ENCODE measurements at places on chromosomes 7 and 10.
A peak's percentile ranks its signal among the peaks of the same experiment; 100 is the strongest.

GRCh38 chr7:127616724-127617123 lies 1.2 kb downstream of the PAX4 start:
- DNase-seq, result no peak

GRCh38 chr7:43849047-43849446 lies 20.3 kb downstream of the MRPS24 start:
- no peak for DNase-seq

- DNase-seq, result peak; percentile 9
Measured at GRCh38 chr7:150942001-150942590, 36.0 kb downstream of the KCNH2 start.

GRCh38 chr7:29291723-29292618 lies 97.4 kb downstream of the CHN2 start:
- no peak for DNase-seq

GRCh38 chr10:44948642-44949041 lies 11.0 kb upstream of the RASSF4 start:
- DNase-seq, result no peak

DNA sequence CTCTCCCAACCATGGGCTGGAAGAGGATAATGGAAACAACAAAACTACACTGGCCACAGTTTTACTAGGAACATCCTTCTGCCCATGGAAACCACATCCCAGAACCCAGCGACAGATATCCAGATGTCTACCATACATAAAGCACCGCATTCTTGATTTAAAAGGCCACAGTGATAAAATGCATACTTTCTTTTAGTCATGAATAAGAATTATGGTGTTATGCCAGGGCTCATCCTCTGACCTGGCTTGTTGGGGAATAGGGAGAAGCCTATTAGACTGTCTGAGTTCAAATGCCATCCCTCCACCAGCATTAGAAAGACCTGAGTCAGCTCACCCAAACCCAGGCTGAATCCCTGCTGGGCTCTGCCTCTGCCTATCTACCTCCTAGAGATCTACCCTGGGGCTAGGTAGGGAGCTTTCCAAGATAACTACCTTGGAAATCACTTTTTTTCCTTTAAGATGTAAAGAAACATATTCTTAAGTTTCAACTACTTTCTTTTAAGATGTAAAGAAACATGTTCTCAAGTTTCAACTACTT lies 5.2 kb downstream of the ABCA13 start:
- DNase-seq, result no peak

DNA sequence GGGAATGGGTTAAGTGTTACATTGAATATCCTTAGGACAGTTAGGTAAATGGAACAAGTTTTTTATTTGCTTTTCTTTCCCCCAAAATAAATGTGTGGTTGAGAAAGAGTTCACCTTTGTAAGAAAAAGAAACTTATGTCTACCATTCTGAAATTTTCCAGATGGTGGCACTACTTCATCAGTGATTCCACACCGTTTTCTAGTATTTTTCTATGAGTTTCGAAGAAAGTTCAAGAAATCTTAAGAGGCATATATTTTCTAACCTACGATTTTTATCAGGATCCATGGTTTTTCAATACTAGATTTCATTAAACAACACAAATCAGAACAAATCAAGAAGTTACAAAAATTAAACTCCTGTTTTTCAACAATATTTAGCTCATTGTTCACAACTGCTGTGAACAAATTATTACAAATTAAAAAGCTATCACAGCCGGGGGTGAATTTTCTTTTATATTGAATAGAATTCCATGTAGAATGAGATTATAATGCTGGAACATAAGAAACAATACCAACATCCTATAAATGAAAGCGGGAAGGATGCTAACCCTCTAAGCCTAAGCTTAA lies 163.1 kb upstream of the NPVF start:
- DNase-seq, result no peak

DNA sequence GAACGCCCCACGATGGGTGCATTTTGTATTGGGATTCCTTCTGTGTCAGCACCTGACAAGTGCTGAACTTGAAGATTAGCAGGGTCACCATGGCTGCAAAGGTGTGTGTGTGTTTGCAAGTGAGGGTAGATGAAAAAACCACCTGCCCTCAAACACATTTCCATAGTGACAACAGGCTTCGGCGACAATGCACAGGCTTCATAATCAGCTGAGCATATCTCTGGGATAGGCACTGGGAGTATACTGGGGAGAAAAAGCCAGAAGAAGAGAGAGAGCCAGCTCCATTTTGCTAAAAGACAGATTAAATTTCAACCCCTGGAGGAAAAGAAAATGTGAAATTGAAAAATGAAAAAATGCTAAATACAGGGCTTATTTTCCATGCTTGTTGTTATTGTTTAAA lies 656.1 kb downstream of the INHBA start:
- DNase-seq, result no peak

DNA sequence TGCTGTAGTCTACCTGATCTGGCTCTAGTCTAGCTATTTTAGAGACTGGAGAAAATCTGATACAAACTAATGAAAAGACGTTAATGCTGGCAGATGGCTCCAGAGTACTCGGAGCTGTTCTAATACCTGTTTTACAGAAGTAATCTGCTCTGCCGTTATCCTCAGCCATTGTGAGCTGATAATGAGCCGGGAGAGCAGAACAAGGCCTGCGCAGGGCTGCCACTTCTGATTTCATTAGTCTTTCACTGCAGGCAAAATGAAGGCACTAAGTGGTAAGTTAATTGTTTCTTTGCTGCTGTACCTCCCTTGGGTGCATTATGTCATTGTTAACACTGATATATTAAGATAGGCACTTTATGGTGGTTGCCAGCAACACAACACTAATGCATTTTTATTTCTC lies 456.4 kb upstream of the PFKP start:
- DNase-seq, result no peak

GRCh38 chr10:56319386-56319785 lies 41.7 kb downstream of the ZWINT start:
- no peak for DNase-seq

GRCh38 chr7:92634924-92635519 lies 44.8 kb upstream of the FAM133B start:
- DNase-seq, result no peak

GRCh38 chr10:54194806-54195205 lies 606.2 kb downstream of the PCDH15 start:
- DNase-seq, result no peak

DNA sequence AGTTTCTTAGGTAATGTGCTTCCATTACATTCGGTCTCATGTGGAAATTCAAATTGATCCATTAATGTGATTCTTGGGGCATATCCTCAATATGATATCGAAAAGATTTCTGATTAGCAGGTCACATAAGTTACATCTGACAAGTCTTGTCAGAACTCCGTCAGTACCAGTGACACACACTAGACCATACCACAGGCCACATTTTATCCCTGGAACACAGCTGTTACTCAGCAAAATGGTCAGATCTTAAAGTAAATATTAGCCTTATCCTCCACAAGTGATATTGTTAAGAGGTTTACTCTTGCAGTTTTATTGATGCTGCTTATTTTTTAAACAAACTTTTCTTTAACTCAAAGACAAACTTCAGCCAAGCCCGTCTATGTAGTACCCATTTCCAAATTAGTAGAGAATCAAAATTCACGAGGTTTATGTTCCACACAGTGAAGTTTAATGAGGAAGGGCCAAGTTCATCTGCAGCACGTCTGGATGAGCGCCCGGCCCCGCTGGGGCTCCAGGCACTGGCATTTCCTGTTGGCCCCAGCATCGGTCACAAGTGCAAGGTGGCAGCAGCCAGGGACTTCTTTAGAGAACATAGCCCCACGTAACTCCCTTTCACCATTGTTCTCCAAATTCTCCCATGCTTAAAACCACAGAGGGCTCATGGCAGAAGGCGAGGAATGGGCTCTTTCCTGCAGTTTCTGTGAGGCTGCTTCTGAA lies 132.2 kb downstream of the VIPR2 start:
- DNase-seq, result no peak

- DNase-seq, result no peak
Measured at GRCh38 chr7:131858611-131859010, 302.2 kb upstream of the PODXL start.

GRCh38 chr7:24741679-24742505 lies 15.4 kb downstream of the GSDME start:
- no peak for DNase-seq

DNA sequence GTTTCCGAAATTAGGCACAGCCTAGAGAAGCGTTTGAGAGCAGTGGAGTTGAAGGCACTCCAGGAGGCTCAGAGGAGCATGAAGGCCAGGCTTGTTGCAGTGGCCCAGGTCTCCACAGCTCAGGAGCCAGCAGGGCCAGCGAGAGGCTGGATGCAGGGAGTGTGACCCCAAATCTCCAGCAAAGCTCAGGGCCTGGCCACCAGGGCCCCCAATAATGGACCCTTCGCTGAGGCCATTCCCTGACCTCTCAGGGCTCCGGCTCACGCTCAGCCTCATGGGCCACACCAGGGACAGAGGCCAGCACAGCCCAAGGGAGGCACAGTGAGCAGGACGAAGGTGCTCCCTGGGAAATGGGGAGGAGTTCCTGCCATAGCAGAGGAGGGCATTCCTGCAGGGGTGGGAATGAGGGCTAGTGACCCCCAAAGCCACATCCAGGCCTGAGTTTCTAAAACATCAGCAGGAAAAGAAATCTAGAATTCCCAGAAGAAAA lies 47.5 kb downstream of the EBF3 start:
- no peak for DNase-seq

DNA sequence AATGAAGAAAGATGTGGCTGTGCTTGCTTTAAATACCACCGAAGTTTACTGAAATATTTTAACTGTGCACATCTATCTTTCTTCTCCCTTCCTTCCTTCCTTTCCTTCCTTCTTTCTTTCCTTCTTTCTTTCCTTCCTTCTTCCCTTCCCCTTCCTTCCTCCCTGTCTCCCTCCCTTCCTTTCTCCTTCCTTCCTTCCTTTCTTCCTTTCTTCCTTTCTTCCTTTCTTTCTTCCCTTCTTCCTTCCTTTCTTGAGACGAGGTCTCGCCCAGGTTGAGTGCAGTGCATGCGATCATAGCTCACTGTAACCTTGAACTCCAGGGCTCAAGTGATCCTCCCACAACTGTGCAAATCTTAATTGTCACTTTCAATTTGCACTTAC lies 157.8 kb upstream of the FAM171A1 start:
- no peak for DNase-seq

- no peak for DNase-seq
Measured at GRCh38 chr10:103640436-103641181, 147.1 kb downstream of the NEURL1 start.

DNA sequence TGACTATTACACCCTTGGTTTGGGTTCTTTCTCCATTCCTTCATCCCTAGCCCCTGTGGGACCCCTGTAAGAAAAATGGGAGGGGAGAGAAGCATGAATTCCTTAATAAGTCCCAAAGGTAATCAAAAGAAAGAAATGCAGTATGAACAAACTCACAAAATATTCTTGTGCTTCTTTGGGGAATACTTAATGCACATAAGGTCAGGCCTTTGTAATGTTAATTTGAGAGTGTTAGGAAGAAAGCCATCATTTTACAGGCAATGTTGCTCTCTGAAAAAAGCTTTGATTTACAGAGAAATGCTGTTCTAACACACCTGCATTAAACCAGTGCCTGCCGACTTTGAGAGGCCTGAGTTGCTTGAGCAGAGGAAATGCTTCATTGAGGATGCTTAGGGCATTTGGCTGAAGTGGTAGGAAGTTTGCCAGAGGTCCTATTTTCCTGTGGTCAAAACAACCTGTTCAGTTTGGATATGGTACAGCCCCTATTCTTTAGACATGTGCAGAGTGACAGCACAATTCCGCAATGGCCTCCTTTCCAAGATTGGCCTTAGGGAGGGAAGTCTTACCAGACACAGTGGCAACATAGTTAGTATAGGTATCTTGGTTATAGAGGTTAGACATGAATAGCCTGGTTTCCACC lies 643.4 kb downstream of the AUTS2 start:
- DNase-seq, result no peak

DNA sequence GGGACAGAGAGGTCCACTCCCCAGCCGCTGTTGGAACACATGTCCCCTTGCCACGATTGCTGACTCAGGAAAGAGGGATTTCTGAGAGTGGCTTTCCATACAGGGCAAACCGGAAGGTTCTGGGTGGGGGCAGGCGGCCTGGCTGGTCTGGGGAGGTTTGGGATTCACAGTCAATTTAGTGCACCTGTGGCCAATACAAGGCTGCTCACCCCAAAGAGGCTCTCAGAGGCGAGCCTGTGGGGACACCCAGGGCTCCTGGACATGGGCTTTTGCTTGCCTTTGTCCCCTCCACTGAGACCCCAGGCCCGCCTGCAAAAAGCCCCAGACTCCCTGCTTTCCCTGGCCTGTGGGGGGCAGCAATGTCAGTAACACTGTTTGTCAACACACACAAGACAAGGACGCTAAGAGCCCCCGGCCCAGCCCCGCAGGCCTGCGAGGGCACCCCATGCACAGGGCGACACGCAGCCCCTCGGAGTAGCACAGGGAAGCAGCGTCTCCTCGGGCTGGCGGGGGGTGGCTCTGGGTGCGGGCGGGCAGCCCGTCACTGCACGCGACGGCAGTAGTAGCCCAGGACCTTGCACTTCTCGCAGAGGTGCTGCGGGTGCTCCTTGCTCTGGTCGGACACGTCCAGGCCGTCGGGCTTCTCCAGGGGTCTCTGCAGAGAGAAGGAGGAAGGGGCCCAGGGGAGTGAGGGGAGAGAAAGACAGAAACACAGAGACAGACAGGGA lies 38.7 kb downstream of the PPIF start:
- no peak for DNase-seq

GRCh38 chr7:133036289-133036688 lies 45.6 kb downstream of the CHCHD3 start:
- no peak for DNase-seq

DNA sequence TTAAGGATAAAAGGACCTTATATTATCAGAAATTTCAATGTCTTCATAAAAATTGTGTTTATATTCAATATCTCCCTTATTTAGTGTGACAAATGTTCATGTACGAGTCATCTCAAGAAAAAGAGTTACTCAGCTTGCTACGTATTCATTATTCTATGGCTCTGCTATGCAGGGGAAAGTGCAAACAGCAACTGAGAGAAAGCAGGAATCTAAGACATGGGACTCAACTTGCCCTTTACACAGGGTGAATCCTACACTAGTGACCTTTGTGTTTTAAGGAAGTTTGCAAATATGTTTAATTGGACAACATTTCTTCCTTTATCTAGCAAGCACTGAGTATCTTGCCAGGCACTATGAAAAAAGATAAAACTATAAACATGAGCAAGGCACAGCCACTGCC lies 104.7 kb downstream of the NPSR1 start:
- DNase-seq, result no peak

GRCh38 chr10:30436191-30436611 lies 2.2 kb downstream of the MAP3K8 start:
- no peak for DNase-seq

GRCh38 chr7:96136600-96137239 lies 185.2 kb downstream of the SLC25A13 start:
- DNase-seq, result no peak

GRCh38 chr10:47441938-47442337 lies 42.0 kb downstream of the ANXA8 start:
- no peak for DNase-seq

GRCh38 chr7:118286131-118286530 lies 61.6 kb downstream of the ANKRD7 start:
- no peak for DNase-seq

GRCh38 chr10:2920637-2921036 lies 146.7 kb upstream of the PFKP start:
- no peak for DNase-seq

GRCh38 chr10:131145756-131146155 lies 165.8 kb downstream of the TCERG1L start:
- no peak for DNase-seq

Measured in stimulated activated CD8-positive, alpha-beta memory T cell treated with anti-CD3 and anti-CD28 coated beads, Interleukin-4, amount 100 ng/mL, for 1 hour (primary cell).